ENCODE measurements at places on chromosomes 6 and 20.

GRCh38 chr20:41011551-41012067 is 17.0 kb upstream of the TOP1 start:
- no peak for DNase-seq

- DNase-seq: peak; percentile 14
Measured at GRCh38 chr6:6749702-6750491, 161.4 kb downstream of the LY86 start.

GRCh38 chr20:58184063-58184462 is 44.4 kb downstream of the ANKRD60 start:
- no peak for DNase-seq

- DNase-seq: no peak
Measured at GRCh38 chr6:45808917-45809316, 206.7 kb downstream of the CLIC5 start.

DNA sequence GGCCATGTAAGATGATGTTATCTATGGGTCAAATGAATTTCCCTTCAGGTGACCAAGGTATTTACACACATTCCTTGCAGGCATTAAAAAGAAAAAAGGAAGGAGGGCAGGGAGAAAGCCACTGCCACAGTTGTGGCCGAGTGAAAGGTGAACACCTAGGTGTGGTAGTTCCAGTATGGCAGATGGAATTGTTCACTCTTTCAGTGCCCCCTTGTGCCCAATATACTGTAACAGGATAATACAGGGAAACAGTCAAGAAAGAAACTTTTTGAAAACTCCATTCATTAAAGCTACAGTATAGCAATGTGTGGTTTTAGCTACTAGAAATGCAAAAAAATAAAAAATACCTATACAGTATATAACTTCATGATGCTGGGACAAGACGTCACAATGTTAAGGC is 52.1 kb downstream of the BMP2 start:
- DNase-seq: no peak

Measured in activated T-cell treated with anti-CD3 and anti-CD28 coated beads for 1 hour (primary cell).